ENCODE measurements at places on chromosomes 5 and 9.
A peak's percentile ranks its signal among the peaks of the same experiment; 100 is the strongest.

DNA sequence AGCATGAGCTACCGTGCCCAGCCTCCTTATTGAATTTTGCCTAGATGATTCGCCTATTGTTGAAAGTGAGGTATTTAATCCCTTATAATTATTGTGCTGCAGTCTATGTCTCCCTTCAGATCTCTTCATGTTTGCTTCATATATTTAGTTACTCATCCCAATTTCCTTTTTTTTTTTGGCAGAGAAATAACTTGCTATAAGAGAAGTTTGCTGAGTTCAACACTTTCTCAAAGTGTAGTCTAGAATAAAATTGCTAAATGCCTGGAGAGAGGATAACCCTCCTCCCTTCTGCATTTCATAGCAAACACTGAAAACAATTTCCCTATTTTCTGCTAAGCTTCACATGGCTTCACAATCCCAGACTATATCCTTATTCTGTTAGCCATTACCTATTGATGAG, 136.6 kb upstream of the CD180 start:
- DNase-seq = no peak

DNA sequence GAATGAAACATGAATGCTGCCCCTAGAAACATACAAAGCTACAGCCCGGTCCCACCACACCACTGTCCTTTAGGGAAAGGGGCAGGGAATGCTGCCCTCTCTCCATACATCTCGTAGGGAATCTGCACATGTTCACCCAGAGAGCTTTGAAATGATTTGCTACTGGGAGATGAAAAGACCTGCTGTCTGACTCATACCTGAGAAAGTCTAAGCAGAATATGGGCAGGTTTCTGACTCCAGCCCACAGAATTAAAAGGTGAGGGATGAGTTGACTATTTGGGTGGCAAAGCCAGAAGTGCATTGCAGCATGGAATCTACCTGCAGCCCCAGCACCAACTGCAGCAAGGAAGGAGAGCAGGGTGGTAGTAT, 297.9 kb downstream of the TLE1 start:
- DNase-seq = no peak

DNA sequence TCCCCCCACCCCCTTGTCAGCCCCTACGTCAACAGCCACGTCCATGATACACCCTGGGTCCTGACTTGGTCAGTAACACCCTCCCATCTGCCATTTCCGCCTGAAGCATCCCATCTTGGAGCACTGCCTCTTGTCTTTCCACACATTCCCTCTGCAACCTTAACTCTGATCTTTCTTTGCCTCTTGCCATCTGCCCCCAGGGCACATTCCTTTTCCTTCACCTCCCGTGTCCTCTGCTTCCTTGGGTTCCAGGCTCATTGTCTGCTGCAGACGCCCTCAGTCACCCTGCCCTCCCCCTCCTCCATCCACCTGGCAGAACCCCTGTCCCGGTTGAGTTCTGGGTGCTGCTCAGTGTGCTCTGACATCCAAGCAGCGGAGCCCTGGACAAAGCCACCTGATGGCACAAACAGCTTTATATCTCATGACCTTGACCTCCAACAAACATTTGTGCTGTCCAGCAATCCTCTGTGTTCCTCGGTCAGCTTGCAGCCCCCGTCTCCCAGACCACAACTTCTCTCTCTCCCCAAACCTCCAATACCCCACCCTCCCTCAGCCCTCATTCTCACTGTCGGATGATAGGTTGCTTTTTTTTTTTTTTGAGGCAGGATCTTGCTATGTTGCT, 97.7 kb upstream of the IER5L start:
- DNase-seq = peak; percentile 22

- DNase-seq = no peak
These were observed 32.0 kb downstream of the PAX5 start for GRCh38 chr9:37002036-37002412.

DNA sequence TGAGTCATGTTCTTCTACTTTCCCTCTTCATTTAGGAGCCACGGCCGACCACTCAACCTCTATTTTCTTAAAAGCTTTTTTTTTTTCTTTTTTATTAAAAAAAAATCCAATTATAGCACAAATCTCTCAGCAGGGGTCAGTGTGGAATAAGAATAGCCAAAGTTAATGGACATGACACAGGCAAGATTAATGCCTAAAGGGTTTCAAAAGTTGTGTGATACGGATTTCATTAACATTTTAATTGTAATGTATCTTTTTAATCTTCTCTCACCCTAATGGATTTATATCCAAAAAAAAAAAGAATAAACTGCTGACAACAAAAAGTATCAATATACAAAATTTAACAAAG, 5.4 kb downstream of the NACC2 start:
- DNase-seq = no peak

- no peak for DNase-seq
These were observed 118.9 kb downstream of the TRIO start for GRCh38 chr5:14261856-14262611.

DNA sequence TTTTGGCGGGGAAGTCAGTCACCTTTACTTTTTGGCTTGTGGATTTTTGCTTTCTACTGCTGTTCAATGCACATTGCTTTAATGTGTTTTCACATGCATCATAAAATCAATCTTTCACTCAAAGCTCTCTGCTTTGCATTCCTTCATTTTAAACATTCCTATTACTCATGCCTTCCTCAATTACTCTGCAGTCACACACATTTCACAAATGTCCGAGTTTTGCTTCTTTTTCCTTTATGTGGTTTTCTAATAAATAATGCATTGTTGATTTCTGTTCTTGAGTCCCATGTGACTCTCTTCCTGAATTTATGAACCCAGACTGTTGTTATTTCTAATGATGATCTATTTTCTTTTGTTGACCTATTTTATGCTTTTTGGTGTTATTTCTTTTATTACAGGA, 82.3 kb upstream of the EPB41L4B start:
- no peak for DNase-seq
